ENCODE measurements at places on chromosomes 7 and 10.

DNA sequence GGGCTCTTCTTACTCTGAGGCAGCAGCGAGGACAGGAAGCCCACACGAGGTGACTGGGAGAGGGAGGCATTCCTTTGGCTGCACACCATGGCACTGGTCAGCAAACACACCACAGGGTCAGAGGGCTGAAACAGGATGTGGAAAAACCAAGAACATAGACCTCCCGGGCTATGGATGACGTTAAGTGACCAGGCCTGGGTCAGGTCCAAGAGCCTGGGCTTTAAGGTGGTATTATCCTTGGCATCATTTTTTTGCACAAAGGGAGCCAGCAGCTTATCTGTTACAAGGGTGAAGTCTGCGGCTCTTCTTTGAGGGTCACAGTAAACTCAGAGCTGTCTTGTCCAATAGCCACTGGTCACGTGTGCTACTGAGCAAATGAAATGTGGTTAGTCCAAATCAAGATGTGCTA, 7.0 kb downstream of the WDR91 start:
- no peak for DNase-seq

DNA sequence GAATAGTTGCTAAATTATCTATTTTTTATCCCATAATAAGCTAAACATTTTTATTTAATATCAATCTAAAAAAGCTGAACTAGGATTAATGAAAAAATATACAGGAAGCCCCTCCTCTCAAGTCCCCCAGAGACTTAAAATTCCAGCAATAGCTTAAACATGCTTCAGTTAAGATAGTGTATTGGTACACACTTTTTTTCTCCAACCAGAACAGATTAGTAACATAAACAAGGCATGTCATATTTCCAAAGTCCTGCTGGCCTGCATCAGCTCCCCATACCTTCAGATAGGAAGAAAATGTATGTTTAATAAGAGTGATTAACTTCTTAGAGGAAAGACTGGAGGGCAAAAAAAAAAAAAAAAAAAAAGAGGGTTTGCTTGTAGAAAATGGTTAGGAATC, 7.1 kb downstream of the TBX20 start:
- no peak for DNase-seq

GRCh38 chr10:129272866-129273650, 194.0 kb upstream of the MGMT start:
- no peak for DNase-seq

DNA sequence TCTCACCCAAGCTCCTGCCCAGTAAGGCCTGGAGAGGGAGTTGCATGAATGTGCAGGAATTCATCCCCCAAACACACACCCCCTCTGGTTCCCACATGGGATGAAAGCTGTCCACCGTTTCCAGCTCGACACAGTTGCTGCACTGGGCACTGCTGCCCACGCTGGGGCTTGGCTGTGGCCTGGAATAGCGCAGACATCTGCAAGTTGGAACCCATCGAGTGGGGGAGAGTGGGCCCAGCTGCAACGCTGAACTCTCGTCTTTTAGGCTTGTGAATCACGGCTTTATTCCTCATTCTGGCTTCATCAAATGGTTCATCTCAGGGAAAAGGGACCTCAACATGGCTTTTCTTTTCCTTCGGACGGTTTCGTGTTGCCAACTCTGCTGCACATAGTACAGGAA, 264.7 kb downstream of the DNAJB6 start:
- no peak for DNase-seq

- no peak for DNase-seq
Observed at GRCh38 chr7:75945297-75946168, 30.6 kb downstream of the POR start.

DNA sequence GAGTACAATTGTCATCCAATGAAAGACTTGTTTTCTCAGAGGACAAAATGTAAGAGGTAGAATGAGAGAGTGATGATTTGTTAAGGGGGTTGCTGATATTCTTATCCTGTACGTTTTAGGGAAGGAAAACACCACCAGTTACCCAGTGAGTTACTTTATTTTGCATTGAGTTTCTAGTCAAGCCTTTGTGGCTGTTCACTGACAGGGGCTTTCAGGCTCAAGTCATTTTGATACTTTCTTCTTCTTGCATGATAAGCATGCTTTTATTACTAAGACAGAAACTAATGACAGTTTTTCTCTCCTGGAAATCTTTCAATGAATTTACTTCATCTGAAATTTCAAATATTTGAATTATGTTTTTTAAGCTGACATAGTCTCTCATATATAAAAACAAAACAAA, 710.2 kb upstream of the POM121L12 start:
- no peak for DNase-seq

GRCh38 chr10:11578802-11579255, 32.6 kb downstream of the USP6NL start:
- no peak for DNase-seq

- no peak for DNase-seq
Observed at GRCh38 chr7:74344132-74344496, 54.9 kb downstream of the CLIP2 start.

Data from KG1 (cell line).